ENCODE measurements at places on chromosomes 13 and 19. TPM values are rescaled to one million over a fixed set of nuclear protein-coding genes. Genes with fewer than 3 reads are reported as not detected.

GRCh38 chr19:44254496-44254895 is 5.2 kb upstream of the ZNF233 start:
- H3K4me1 ChIP-seq: no peaks in the 10 kb centered on the region
- no peaks in the 10 kb centered on the region for H3K36me3 ChIP-seq
- no peak overlapping the region for H3K4me3 ChIP-seq
- no peak overlapping the region for H3K27ac ChIP-seq
- DNase-seq: no peak

DNA sequence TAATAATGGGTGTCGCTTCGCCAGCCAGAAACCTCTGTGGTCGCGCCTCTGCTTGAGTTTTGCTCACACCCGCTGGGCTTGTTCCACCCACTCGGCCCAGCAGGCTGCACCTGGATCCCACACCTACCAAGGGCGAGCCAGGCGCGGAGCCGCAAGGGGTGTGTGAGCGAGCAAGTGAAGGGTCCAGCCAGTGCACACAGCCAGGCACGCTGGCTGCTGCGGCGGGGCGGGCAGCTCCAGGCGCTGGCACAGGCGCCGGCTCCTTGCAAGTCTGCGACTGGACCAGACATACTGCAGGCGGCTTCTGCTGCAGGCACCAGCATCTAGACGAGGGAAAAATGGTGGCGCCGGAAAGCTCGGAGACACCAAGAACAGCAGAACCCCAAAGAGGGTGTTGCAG is 1.8 kb upstream of the ZNF256 start:
- H3K36me3 ChIP-seq: no peaks in the 10 kb centered on the region
- DNase-seq: no peak
- H3K27ac ChIP-seq: no peak overlapping the region
- H3K4me1 ChIP-seq: peaks cover 11% of the 10 kb centered on the region
- no peak overlapping the region for H3K4me3 ChIP-seq

The VSTM1 gene
- total RNA-seq: not detected

DNA sequence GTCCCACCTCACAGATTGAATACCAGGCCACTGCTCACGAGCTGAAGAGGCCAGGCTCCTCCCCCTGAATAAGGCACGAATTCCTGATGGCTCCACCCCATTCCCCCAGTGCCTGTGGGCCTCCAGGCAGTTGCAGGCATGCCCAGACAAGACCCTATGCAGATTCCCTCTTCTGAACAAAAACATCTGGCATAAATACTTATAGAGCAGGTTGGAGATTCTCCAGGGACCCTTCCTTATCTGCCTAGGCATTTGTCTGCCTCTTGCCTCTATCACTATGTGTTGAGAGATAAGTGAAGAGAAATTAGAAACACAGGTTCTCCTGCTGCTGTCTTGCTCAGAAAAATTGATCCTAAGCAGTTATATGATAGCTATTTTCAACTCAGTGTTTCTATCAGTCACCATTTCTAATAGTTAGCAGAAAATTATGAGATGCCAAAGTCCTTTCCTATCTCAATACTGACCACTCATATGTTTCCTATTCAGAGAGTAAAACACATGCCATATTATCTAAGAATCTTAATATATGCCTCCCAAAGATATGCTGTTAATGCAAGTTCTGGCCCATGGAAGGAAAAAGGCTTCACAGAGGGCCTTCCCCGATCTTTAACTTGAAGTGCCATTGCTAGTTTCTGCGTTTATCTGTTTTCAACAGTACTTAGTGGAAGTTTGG is 364.0 kb downstream of the KCTD12 start:
- no peak overlapping the region for H3K27ac ChIP-seq
- H3K4me1 ChIP-seq: no peaks in the 10 kb centered on the region
- DNase-seq: no peak
- no peaks in the 10 kb centered on the region for H3K36me3 ChIP-seq

- H3K4me3 ChIP-seq: peak overlapping the region; percentile 84
- H3K27me3 ChIP-seq: no peaks in the 10 kb centered on the region
- DNase-seq: peak; percentile 6
- H3K4me1 ChIP-seq: peaks cover 10% of the 10 kb centered on the region
- peak overlapping the region; percentile 86 for H3K27ac ChIP-seq
- no peaks in the 10 kb centered on the region for H3K36me3 ChIP-seq
Observed at GRCh38 chr19:20422216-20423205, 143.1 kb downstream of the ZNF737 start.

The TMEM147 gene
- total RNA-seq: 186 TPM

Data from thyroid gland (tissue), 4 donors.